ENCODE measurements at places on chromosomes 4 and X.

DNA sequence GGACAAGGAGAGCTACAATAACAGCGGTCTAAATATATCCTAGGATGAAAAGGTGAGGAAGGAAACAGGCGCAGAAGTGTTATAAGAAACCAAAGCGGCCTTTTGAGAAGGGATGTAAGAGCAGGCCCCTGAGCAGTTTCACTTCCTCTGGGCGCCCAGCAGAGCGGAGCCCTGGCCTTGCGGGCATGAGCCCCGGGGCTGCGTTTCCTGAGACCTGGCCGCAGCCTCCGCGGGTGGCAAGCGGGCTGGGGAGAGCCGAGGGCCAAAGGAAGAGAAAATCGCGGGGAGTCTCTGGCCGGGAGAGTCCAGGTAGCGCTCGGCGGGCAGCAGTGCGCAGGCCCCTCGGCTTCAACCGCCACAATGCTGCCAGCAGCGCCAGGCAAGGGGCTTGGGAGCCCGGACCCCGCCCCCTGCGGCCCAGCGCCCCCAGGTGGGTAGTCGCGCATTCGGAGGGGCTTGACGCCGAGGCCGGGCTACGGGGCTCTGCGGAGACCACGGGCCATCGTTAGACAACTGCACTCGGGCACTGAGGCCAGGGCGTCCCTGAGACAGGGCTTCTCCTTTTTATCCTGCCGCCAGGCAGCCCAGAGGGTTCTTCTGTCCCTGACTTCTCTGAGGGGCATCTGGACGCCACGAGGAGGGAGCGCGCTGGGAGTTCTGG is at the start of gene BANK1:
Gene BANK1, plus strand, starts transcription at position 210 of the 661 bp plus-strand sequence. Its CDS starts 151 bp downstream, at position 361.
- peak; percentile 61 for DNase-seq

DNA sequence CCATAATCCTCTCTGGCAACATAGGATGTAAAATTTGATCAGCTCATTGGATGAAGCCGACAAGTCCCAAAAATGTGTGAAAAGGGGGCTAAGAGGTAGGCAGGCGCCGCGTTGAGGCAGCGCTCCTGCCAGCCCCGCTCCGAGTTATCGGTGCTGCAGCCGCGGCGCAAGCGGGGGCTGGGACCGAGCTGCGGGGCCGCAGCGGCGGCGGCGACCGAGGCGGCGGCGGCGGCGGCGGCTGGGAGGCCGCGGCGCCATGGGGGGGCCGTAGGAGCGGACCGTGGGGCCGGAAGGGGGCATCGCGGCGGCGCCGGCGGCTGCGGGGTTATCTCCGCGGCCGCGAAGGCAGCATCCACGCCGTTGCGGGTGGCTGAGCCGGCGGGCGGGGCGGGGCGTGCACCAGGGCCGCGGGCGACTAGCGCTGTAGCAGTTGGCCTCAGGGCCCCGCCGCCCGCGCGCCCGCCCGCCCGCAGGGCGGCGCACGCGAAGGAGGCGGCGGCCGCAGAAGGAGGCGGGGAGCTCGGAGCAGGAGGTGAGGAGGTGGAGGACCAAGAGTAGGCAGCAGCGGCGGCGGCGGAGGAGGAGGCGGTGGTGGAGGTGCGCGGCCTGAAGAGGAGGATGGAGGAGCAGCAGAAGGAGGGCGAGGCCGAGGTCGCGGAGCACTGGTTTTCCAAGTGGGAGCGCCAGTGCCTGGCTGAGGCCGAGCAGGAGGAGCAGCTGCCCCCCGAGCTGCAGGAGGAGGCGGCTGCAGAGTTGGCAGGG is 126.0 kb upstream of the CXorf66 start:
- DNase-seq, result peak; percentile 53

- no peak for DNase-seq
Measured at GRCh38 chr4:158865520-158866177, 96.8 kb downstream of the FNIP2 start.

GRCh38 chr4:139606579-139607501 is 50.8 kb upstream of the SETD7 start:
- no peak for DNase-seq

DNA sequence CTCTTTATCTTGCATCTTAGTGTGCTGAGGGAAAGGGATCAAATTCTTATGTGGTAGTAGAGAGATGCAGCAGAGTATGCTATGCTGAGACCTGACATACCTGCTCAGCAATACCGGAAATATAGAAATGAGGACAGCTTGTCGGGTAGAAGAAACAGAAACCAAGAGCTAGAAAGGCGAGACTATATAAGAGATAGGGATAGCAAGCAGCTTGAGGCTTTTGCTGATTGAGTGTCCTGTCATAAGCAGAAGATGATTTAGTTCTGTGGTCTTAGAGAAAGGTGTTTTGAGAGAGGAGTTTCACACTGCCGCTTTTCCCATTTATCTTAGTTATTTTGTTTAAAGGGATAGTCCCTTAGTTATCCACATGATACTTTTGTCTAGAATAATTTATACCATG is 31.7 kb downstream of the USP9X start:
- DNase-seq, result no peak

DNA sequence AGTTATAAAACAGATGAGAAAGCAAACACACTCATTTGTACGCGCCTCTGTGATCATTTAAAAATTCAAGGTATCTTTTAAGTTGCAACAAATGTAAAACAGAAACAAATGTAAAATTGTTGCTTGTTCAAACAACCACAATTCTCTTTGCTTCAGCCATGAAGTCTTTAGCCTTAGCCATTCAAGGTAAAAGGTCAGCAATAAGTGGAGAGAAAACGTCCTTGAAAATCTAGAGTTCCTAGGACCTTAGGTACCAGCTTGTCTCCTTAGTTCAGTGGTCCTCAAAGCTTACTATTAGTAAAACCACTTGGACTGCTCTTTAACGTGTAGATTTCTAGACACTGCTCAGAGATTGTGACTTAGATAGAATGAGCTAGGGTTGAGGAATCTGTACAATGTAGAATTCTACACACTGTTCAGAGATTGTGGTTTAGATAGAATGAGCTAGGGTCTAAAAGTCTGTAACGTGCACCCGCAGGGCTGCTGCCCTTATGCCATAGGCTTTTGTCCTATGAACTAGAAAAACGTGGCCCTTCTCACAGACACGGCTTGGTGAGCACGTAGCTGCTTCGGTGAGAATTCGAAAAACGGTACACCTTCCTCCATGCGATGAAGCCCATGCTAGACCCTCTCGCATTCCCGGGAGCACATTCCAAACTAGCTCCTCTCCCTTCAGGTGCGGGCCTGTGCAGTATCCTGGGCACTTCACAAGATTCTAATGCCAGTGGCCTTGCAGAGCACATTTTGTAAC is 1.7 kb downstream of the PLAC8 start:
- DNase-seq, result peak; percentile 69

- DNase-seq, result no peak
Measured at GRCh38 chr4:176779421-176779820, 13.3 kb downstream of the VEGFC start.

GRCh38 chrX:37462346-37462745 is 109.1 kb upstream of the LANCL3 start:
- DNase-seq, result no peak

DNA sequence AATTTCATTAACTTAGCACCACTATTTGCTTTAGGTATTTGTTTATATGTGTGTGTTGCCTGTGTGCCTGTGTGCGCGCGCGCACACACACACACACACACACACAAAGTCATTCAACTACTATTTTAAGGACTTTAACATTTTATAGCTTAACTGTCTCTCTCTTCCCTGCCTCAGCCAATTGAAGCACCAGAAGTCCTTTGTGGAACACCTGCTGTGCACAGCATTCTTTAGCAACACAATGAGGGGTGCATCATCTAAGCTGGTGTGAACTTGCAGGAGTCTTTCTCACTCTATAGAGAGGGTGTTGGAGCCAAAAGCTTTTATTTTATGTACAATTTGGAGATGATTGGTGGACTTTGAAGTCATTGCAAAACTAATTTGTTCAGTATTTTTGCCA is 31.3 kb downstream of the SLIT2 start:
- no peak for DNase-seq

GRCh38 chr4:185017964-185018772 is at the start of gene HELT:
Gene HELT, plus strand, starts transcription at chr4:185018490. Its CDS starts 439 bp downstream, at chr4:185018929.
- DNase-seq, result peak; percentile 59

DNA sequence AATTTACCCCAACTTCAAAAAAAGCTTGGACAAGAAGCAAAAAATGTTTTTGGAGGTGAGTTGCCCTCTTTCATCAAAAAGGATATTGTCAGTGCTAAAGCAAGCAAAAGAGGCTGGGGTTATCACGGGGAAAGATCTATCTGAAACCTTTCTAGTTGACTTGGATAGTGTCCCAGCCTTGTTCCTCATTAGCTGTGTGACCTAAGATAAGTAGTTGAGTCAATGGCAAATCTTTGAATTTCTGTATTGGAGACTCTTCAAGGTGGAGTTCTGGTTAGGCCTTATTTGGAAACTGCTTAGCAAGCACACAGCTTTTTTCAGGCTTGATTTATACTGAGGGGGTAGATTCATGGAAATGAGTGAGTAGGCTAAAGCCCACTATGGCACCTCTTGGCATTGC is 271.6 kb downstream of the GRIA3 start:
- no peak for DNase-seq

DNA sequence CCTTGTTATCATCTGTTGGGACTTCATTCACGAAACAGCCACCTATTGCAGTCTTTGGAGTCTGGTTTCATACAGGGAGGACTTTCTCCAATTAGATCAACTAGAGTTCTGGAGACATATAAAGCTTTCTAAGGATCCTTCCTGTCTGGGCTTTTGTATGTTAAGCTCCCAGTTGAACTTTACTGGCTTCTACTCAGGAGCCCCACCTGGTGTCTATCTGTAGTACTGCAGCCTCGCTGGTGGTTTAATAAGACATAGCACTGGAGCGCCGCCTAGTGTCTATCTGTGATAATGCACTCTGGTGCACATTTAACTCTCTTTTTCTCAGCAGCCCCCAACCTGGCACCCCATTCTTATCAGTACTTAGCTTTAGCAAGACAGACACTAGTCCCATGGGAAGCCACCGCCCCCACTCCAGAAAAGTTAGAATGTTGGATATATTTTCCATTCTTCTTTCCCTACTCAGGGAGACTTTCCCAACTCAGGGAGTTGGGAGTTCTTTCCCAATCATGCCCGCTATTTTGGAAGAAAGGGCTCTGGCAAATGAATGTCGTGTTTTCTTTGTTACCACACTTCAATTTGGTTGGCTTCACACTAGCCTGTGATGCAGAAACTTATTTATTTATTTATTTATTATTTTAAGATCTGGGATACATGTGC is 36.9 kb upstream of the SYTL4 start:
- peak; percentile 93 for DNase-seq

GRCh38 chrX:22135171-22135711 is 103.1 kb downstream of the PHEX start:
- DNase-seq, result no peak

DNA sequence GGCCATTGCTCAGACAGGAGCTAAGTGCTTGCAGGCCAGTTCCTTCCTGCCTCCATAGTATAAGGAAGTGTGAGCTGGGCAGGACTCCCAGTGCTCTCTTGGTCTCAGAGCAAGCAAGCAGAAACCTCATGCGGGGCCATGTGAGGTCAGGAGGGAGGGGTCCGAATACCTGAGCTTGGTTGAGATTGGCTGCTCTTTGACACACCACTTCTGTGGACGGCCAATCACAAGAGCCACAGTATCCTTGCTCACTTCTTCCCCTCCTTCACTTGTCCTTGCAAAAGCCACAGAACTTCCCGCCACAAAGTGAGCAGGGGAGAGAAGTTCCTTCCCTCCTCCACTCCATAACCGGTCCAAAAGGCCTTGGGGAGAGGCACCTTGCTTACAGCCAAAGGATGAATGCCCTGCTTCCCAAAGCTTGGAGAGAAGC is 56.7 kb downstream of the PRPS1 start:
- no peak for DNase-seq

DNA sequence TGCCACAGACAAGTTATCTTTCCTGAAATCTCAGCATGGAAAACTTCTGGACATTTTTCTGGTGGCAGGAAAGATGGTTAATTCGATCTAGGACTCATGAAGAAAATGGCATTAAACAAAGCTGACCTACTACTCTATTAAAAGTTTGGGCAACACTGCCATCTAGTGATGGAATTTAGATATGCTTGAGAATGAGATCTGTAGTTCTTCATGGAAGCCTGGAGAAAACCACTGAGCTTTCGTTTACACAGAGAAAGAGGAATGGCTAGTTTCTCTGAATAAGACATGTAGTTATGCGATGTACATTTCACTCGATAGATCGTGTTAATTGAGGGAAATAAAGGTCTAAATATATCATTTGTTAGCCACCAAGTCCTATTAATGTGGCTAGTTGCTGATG is 51.7 kb upstream of the CHRDL1 start:
- DNase-seq, result no peak

- DNase-seq, result no peak
Measured at GRCh38 chrX:56268888-56269287, 36.7 kb downstream of the KLF8 start.

DNA sequence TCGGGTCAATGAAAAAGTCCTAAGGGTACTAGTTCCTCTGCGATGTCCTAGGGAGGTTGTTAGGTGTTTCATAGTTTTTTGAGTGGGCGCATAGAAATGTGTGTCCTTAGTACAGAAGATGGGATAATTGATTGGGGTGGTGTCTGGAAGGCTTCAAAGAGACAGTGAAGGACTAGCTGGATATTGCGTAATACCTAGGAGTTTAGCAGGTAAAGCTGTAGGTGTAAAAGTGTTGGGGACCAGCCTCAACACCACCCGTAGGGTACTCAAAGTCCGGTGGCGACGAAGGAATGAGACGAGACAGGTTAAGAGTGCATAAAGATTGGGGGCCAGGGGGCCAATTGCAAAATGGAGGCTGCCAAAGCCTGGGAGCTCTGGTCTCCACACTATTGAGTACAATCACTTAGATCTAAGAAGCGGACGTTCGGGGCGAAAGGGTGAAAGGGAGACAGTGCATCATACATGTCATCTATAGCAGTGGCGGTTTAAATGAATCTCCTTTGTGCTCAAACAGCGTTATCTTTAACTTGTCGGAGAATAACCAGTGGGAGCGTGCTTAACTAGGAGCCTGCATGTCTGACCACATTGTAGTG is 1.0 kb downstream of the TRMT44 start:
- no peak for DNase-seq

DNA sequence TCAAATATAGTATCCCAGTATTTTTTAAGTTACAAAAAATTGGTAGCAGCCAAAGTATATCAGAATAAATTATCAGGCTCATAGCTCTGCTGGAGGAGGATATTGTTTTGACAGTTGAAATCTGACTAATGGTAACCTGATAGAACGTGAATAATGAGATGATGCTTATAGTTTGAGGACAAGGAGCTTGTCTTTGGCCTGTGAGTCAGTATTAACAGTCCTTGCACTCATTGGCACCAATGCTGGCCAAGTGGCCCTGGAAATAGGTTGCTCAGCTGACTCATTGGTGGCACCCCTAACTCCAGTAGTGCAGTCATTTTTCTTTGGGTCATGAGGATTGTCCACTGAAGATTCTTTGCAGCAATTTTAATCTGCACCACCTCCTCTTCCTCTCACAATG is 203.3 kb upstream of the JADE1 start:
- no peak for DNase-seq

DNA sequence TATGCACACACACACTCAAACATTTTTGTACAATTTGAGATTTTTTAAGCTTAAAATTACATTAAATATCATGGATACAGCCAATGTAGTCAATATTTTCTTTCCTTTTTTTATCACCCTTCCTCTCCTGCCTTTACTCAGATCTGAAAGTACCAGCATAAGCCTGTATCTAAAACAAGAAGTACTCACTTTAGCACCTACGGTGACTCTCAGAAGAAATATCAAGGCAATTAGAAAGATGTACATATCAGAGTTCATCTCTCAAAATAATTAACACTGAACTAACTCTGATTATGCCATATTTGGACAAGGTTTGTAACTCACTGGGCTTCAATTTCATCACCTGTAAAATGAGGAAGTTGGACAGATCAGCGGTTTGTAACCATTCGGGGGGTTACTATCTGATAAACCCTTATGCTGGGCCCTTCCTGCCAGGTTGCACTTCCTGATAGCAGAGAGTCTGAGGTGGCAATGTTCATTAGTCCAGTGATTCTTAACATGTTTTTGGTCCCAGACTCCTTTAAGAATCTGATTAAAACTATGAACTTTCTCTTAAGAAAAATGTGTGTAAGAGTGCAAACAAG is 5.7 kb upstream of the GPR174 start:
- no peak for DNase-seq
